ENCODE measurements at places on chromosomes 2 and 18. TPM values are rescaled to one million over a fixed set of nuclear protein-coding genes. Genes with fewer than 3 reads are reported as not detected.

GRCh38 chr2:60432035-60432601, 121.3 kb downstream of the BCL11A start:
- DNase-seq = no peak

GRCh38 chr18:58054041-58054781, 10.2 kb downstream of the NEDD4L start:
- DNase-seq = no peak

DNA sequence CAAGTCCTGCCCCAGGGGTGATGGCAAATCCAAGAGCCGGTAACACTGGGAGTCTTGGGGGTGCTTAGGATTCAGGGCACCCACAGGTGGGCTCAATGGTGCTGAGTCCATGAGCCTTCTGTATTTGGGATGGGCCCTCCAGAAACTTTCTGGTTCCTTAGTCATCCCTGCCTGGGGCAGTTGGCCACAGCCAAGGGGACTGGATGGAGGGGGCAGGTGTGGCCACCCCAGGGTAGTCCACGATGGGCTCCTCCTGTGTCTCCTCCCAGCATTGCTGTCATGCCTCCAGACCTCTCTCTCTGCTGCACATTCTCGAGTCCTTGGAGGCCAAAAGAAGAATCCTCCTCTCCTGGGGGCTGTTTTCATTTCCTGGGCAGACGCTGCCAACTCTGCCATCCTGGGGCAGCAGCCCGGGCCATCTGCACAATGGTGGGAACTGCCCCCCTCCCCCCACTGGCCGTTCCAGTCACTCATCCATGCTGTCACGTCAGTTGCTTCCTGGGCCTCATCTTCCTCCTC, 158.0 kb upstream of the TWIST2 start:
- DNase-seq = no peak

GRCh38 chr2:219292616-219293015, 13.4 kb downstream of the DNAJB2 start:
- no peak for DNase-seq

GRCh38 chr18:44502790-44503189, 177.9 kb upstream of the SETBP1 start:
- no peak for DNase-seq

DNA sequence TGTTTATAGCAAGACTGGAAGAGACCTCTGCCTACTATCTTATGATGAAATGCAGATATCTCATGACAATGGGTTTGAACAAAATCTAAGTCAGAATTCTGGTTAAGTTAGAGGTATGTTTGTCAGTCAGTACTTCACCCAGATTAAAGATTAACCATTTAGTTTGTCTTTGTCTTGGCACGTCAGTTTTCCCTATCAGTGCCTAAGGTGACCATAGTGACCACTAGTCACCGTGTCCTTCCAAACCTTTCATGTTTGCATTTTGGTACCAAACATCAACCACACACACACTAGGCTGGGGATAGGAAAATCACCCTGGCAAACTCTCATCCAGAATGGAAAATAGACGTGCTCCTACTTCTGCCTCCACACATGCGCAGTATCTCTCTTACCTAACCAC, 248.9 kb downstream of the PIEZO2 start:
- no peak for DNase-seq

GRCh38 chr18:31407649-31408048, 31.1 kb downstream of the DSG4 start:
- no peak for DNase-seq

- DNase-seq = peak; percentile 25
Observed at GRCh38 chr2:161223139-161223732, 63.0 kb downstream of the TANK start.

The CYP1B1 gene
- total RNA-seq = 14.1 TPM

GRCh38 chr2:19355931-19356544, 2.4 kb downstream of the OSR1 start:
- no peak for DNase-seq

The RPE gene
- 49.7 TPM for total RNA-seq

GRCh38 chr2:216690853-216691741, 4.3 kb downstream of the IGFBP5 start:
- DNase-seq = peak; percentile 89

The ZNF385B gene
- 0.89 TPM for total RNA-seq

GRCh38 chr18:48928787-48929186, 22.0 kb downstream of the SMAD7 start:
- peak; percentile 49 for DNase-seq

DNA sequence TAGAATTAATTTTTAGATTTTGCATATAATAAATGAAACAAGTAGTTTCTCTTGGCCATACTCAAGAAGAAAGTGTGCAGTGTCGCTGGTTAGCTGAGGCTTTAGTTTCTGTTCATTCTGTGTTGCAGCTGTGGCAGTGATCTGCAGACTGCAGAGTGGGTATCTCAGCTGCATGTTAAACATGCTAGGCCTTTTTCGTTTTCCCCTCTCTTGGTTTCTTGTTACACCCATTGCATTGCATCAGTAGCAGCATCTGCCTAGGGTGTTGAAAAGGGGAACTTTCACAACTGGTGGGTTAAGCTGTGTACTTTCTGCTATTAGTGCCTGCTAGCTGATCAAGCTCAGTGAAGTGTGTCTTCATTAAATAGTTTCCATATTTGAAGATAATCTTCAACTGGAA, 51.3 kb downstream of the ACSL3 start:
- DNase-seq = no peak

GRCh38 chr2:46821600-46821999, 94.0 kb downstream of the MCFD2 start:
- no peak for DNase-seq

DNA sequence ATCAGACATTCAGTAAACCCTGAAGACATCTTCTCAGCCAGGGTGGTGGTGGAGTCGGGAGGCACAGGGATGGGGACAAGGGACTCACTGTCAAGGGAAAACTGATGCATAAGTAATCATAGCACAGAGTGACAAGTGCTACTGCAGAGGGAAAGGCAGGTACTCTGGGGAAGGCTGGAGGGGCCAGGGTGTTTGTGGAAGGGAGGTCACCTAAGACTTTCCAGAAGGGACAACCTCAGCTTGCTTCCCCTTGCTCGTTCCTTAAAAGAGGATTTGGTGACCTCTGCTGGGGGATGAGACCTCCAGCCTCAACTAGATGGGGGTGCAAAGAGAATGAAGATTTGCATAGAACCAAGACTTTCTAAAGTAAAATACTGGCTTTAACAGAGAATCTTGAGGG, 99.5 kb downstream of the SLC4A3 start:
- no peak for DNase-seq

DNA sequence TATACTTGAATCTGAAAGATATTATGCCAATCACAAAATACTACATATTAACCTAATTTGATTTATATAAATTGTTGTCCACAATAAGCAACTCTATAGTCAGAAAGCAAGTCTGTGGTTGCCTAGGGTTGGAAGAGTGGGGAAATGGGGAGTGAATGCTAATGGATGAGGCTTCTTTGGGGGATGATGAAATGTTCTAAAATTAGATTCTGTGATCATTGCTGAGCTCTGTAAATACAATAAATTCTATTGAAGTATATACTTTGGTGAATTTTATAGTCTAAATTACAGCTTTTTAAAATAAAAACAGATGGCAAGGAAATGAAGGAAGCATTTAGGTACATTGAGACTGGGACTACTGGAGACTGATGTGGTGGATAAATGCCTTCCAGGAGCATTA, 275.5 kb downstream of the MBD2 start:
- DNase-seq = no peak

The PCARE gene
- total RNA-seq = 0.10 TPM

GRCh38 chr2:44746856-44747615, 194.5 kb upstream of the SIX3 start:
- no peak for DNase-seq

DNA sequence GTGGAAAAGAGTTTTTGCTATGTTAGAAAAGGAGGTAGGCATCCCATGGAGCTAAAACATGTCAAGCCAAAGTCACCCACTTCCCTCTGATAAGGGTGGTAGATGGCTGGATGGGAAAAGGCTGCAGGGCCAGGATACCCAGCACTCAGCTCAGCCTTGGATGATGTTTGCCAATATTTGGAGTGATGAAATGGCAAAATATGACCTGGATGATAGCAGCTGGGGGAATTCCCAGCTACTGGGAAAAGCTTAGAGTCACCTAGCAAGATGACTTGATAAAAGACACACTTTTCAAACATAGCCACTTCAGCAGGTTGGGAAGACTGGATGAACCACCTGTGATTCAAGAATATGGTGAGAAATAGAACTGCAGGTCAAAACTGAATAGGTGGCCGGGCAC, 10.1 kb downstream of the RFX8 start:
- no peak for DNase-seq

- no peak for DNase-seq
Observed at GRCh38 chr18:47265197-47265596, 13.7 kb upstream of the SKOR2 start.

- DNase-seq = no peak
Observed at GRCh38 chr2:237919593-237919992, 47.2 kb upstream of the UBE2F start.

DNA sequence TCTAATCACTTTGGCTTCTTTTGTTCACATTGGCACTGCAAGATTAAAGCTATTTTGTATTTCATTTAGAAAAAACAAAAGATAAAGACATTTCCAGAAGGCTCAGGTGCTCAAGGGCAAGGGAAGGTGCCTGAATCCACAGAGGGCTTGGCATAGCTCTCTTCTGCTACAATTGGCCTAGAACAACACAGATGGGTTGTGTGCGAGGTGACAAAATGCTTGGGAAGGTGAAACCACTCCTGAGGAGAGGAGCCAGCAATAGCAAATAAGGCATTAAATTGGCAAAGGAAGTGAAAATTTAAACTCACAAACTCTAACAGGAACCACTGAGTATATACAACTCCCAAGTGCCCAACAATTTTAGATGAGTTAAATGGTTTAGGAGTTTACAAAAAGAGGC, 1290.4 kb upstream of the CHAC2 start:
- DNase-seq = no peak

- no peak for DNase-seq
Observed at GRCh38 chr18:25282282-25282681, 69.7 kb downstream of the ZNF521 start.

GRCh38 chr2:61493523-61493942, 22.6 kb upstream of the USP34 start:
- no peak for DNase-seq

DNA sequence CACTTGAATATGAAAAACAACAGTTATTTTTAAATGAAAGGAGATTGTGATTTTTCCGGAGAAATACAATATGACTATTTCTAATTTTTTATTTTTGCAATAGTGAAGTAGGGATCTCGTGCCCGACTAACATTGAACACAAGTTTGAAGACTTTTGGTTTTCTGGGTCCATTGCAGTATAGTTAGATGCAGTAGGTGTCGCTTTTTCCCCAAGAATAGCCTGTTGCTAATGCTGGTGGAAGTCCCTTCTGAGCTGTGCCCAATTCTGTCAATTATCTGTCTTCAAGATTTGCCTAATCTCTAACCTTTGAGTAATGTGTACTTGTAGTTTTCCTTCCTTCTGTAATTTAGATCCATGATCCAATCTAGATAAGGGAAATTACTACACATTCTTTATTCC, 36.5 kb downstream of the SEMA4F start:
- peak; percentile 42 for DNase-seq

GRCh38 chr2:207136874-207137273, 28.9 kb downstream of the KLF7 start:
- DNase-seq = no peak

The OSBPL6 gene
- total RNA-seq = 3.3 TPM

DNA sequence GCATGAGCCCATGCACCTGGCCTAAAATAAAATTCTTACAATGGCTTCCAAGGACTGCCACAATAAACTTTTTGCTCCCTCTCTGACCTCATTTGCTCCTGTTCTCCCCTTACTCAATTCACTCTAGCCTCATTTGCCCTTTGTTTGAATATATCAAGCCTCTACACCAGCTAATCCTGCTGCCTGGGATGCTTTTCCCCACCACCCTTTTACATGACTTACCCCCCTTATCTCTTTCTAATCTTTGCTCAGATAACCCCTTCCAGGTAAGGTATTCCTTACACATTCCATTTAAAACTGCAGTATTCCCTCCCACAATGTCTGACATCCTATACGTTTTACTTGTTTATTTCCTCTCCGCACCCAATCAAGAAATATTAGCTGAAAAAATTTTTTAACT, 22.7 kb downstream of the IMMT start:
- DNase-seq = no peak

DNA sequence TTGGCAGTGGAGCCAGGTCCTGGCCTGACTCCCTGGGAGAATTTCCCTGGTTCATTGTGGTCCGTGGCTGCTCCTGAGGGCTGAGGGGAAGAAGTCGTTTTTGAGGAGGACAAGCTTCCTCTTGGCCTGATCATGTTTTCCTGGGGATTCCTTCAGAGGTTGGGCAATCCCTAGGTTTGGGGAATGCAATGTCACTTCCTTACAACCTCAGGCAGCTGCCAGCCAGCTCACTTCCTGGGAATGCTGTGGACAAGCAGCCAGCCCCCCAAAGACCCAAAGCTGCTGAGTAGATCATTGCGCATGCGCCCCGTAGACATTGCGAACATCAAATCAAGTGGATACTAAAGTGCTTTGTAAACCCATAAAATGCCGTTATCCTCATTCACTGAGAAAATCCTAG, 7.7 kb upstream of the DNMT3A start:
- no peak for DNase-seq

DNA sequence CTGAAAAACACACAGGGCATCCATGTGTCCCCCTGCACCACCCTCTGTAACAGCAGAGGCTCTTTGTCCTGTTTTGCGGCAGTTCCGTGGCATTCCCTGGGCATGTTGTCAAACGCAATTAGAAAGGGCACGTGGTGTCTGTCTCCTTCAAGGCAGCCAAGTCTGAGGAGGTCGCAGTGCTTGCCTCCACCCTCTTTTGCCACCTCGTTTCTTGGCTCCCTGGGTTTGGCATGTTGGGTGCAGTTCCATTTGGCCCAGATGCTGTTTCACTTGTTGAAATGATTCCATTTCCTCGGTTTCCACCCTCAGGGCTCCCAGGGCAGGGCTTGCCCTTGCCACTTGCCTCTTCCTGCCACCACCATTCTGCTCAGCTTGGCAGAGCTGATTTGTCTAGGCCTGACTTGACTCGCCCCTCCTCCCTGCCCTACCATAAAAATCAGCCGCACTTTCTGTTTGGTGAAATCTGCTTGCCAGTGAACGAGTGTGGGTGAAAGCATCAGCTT, 12.4 kb downstream of the CCL20 start:
- no peak for DNase-seq

The TXNDC2 gene
- total RNA-seq = not detected

- no peak for DNase-seq
Observed at GRCh38 chr2:105972246-105972645, 221.9 kb downstream of the UXS1 start.

- DNase-seq = no peak
Observed at GRCh38 chr18:43043626-43044025, 71.9 kb downstream of the RIT2 start.

All from skin of body (tissue), 3 donors.